Activated CD8-positive, alpha-beta T cell treated with anti-CD3 and anti-CD28 coated beads for 36 hours (primary cell): ENCODE measurements at places on chromosomes 3 and 15.

GRCh38 chr3:9101286-9101685 lies 138.0 kb upstream of the RAD18 start:
- no peak for DNase-seq

DNA sequence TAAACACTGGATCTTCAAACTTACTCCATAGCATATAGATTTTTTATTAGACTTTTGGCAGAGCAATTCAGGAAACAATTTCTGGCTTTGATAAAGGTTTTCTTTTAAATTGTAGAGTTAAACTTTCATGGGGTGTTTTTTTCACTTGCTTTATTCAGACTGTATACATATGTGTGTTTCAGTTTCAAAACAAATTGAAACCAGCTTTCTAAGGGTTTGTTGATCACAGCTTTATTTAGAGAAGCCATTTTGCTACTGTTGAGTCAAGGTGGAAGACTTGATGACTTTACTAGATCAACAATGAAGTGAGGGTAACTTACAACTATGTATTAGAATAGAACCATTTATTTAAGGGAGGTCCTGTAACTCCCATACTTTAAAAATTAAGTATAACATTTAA lies 6.2 kb downstream of the UBE2E1 start:
- no peak for DNase-seq

GRCh38 chr15:66440501-66440900 lies 53.8 kb downstream of the MAP2K1 start:
- no peak for DNase-seq

- no peak for DNase-seq
Observed at GRCh38 chr3:41301548-41301947, 102.2 kb downstream of the CTNNB1 start.

- DNase-seq = no peak
Observed at GRCh38 chr3:122679882-122680474, 661 bp upstream of the PARP14 start.
